ENCODE measurements at places on chromosomes 2 and 18.

DNA sequence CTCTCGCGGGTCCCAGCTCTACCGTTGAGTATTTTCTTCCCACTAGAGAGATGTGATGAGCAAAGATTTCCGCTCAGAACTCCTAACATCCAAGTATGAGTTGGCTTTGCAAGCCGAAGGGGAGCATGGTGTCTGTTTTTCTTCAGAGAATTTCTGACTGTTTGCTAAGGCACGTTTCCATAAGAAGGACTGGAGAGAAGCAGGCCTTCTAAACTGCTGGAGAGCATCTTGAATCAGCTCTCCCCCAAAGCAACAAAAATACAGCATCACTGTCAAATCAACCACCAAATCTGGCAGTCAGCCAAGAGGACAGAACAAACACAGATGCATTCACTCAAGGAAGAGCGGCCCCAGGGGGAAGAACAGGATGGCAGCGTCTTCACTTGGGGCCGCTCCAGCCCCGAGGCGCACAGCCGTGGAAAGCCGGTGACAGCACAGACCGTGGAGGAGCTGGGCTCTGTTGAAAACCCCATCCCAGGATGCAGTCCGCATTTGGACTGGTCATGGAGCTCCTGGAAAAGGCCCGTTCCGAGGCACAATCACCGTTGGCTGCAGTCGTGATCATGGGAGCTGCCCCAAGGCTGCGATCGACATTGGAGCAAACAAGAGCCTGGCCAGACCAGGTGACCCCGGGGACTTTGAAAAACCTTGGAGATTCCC is 101.4 kb downstream of the NFATC1 start:
- no peak for DNase-seq

DNA sequence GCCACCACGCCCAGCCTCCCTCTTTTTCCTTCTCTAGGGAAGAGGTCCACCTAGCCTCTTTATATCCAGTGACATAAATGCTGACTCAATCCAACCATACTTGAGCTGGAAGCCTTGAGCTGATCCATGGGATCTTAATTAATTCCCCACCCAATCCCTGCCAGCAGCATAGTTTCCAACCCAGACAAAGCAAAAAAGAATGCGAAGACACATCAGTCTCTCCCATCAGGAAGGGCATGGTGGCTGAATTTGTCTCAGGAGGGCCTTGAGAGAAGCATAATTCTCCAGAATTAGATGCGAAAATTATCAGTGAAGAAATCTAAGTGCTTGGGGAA is 22.5 kb downstream of the CASP10 start:
- DNase-seq = no peak

GRCh38 chr2:16882706-16883105 is 217.1 kb upstream of the CYRIA start:
- no peak for DNase-seq

DNA sequence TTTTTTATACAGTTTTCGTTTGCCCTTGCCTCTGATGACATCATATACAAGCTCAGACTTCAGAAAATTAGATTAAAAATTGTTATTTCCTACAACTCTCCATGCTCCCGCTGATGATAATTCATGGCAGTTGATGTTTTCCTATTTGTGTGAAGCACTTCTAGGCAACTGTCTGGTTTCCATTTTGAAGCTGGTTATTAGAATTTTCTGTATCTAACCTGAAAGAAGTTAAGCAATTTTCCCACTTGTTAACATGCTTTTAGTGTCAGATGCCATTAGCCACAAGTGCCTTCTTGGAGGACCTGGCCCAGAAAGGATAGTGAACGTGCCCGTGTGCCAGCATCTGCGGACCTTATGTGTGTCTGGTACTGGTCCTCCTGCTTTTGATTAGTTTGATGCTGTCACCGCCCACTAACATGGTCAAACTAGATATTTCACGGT is 347.6 kb upstream of the RAB12 start:
- no peak for DNase-seq

- DNase-seq = no peak
Observed at GRCh38 chr2:35099342-35099741, 1256.2 kb upstream of the CRIM1 start.

DNA sequence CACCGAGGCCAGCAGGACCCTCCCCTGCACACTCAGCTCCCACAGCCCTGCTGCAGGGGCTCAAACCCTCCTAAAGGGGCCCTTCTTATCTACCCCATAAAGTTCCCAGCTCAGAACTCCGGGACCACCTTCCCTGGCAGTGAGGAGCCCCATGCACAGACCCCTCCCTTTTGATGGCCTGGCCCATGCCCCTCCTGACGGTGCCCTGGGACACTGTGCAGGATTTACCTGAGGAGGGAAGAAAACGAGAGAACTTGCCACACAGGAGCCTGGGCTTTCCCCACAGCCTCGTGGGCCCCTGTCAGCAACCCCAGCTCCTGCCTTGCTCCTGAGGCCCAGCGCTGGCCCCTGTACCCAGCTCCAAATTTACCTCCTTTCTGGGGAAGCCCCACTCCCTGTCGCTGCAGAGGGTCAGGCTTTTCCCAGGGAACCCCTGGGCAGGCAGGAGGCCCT is 206.3 kb upstream of the SALL3 start:
- DNase-seq = no peak

DNA sequence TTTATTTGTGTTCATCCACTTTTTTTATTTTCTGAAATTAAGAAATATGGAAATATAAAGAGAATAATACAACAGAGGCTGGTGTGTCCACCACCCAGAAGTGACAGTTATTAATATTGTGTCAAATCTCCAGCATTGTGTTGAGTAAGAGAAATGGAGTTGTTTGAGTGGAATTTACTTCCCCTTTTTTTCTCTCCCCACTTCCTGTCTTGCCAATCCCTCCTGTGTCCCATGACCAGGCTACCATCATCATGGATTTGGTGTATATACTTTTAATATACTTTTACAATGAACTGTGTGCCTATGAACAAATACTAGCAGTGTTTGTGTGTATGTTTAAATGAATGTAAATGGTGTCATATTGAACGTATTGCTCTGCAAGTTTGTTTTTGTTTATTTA is 276.9 kb upstream of the SKOR2 start:
- DNase-seq = no peak

GRCh38 chr2:104444392-104444791 is 409.5 kb upstream of the POU3F3 start:
- no peak for DNase-seq

DNA sequence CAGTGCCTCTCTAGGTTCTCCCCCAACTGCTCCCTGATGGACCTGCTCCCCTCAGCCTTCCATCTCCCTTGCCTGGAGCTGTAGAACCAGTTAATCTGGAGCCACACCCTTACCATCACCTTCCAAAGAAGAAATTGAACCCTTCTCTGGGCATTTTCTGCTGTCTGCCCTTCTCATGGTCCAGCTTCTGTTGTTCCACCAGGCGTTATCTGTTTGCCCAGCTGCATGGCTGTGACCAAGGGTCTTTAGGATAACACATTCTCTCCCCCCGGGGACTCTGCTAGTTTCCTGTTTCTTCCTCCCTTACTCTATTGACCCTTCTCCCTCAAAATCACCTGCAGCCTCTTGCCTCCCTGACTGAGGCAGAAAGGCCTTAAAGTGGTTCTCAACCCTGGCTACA is 3.2 kb upstream of the ANKRD53 start:
- DNase-seq = no peak

- DNase-seq = no peak
Observed at GRCh38 chr2:226965376-226965775, 129.5 kb downstream of the RHBDD1 start.
